Right cardiac atrium (tissue), 5 donors: ENCODE measurements at places on chromosomes 1 and 21. TPM values are rescaled to one million over a fixed set of nuclear protein-coding genes. Genes with fewer than 3 reads are reported as not detected.

DNA sequence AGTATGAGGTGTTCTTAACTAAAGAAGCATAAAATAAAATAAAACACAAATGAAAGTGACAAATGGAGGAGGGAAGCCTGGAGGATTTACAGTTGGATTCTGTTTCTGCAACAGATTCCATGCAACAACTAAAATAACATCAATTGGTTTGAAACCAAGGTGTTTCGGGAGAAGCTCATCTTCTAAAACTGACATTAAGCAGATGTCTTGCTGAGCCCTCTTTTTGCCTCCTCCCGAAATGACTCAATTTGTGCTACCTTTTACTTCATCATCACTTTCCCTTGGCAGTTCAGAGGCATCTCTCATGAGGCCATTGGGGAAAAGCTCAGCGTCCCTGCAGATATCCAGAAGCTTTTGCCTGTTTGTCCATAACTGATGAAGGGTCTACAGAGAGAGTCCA, 121.6 kb upstream of the ADAR start:
- DNase-seq, result no peak

GRCh38 chr1:198520524-198521254, 19.8 kb downstream of the ATP6V1G3 start:
- DNase-seq, result no peak

DNA sequence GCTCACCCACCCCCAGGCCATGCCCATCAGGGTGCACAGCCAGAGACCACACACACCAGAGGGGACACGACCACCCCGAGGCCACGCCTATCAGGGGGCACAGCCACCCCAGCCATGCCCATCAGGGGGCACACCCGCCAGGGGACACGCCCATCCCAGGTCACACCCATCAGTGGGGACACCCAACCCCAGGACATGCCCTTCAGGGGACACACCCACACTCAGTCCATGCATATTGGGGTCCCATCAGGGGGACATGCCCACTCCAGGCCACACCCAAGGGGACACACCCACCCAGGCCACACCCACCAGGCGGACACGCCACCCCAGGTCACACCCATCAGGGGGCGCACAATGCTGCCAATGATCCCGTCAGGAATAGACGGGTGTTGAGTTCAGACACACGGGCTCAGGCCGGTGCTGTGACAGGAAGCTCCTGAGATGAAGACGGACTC, 20.7 kb downstream of the MCM3AP start:
- DNase-seq, result peak; percentile 63

DNA sequence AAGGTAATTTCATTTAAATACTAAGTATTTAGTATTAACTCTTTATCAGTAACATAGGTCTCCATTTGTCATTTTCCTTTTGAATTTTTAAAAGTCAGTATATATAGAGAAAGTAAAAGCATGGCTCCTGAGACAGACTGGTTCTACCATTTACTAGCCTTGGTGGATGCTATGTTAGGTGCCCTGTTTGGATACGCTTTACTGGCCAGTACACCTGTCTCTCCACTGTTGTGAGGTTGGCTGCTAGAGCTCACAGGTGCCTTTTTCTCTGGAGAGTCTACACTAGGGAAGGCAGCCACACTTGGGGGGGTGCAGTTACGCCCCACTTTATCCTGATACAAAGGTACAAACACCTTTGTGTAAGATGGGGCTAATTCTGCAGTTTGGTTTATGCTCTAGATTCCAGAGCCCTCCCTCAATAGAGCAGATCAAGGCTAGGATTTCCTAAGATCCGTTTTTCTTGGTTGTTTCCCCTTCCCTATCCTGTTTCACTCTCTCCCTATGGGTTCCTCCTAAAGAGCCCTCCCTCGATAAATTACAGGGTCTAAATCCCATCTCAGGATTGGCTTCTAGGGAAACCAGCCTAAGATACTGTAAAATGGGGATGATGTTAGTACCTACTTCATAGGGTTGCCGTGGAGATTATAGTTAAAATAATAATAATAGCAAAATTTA, 5.6 kb upstream of the GPSM2 start:
- DNase-seq, result no peak

DNA sequence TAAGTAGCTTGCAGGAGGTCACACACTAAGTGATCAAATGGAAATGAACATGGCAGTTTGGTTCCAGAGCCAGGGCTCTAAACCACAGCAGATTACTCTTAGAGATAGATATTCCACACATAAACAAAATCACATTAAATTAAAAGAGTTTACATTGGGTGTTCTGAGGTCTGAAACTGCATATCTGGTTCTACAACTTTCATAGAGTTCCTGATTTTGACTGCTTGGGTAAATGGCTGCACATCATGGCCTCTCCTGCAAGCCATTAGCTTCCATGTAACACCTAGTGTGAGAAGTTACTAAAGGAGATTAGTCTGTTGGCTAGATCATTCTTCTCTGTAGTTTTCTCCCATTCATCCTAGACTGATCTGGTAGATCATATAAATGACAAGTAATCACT, 12.8 kb upstream of the XCL2 start:
- no peak for DNase-seq

CYYR1 gene
- total RNA-seq, result 18.8 TPM

TDRD5 gene
- 0.21 TPM for total RNA-seq

GJA4 gene
- total RNA-seq, result 31.4 TPM
